ENCODE measurements at places on chromosomes 3 and 15.

GRCh38 chr3:149013726-149014125 lies 22.4 kb downstream of the GYG1 start:
- no peak for DNase-seq

- DNase-seq, result peak; percentile 45
Observed at GRCh38 chr3:53938645-53939044, 47.0 kb upstream of the SELENOK start.

- DNase-seq, result no peak
Observed at GRCh38 chr3:196756732-196757131, 17.1 kb downstream of the PAK2 start.

DNA sequence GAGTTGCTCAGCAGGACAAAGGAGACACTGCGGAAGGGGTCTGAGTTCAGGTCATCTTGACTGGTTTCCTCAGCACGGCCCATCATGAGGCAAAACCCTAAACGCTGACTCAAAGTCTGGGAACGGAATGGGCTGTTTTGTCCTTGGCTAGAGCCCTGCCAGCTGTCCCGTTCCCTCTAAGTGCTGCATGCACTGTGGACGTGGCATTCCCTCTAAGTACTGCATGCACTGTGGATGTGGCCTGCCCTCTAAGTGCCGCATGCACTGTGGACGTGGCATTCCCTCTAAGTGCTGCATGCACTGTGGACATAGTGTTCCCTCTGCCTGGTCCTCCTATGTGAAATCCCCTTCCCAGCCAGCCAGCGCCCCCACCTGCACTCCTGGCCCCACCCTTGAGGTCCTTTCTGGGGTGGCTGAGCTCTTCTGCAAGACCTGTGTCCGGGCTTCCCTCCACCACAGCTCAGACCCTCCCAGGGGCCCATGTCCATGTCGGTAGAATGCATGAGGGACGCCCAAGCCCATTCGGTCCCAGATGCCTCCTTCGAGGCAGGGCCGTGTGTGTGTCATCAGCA lies 36.7 kb downstream of the TM2D3 start:
- no peak for DNase-seq

Data from activated CD4-positive, alpha-beta T cell treated with anti-CD3 and anti-CD28 coated beads for 36 hours (primary cell).